G401 (cell line): ENCODE measurements at places on chromosomes 1 and 21. TPM values are rescaled to one million over a fixed set of nuclear protein-coding genes. Genes with fewer than 3 reads are reported as not detected.

Gene FAM72C
- 3.5 and 4.1 TPM in 2 replicates for total RNA-seq

Gene GBP6
- total RNA-seq: not detected in 2 replicates

Gene HSD3B2
- total RNA-seq: not detected in 2 replicates

Gene TGFB2
- 0.27 TPM in 1 of 2 replicates, not detected in the other for total RNA-seq

Gene NPPB
- total RNA-seq: not detected in 2 replicates

Gene KCNJ15
- total RNA-seq: not detected in 2 replicates

Gene LAMTOR5
- 68.1 and 100 TPM in 2 replicates for total RNA-seq

Gene CELA2B
- not detected in 2 replicates for total RNA-seq

- no peak for DNase-seq
Observed at GRCh38 chr1:229234870-229235472, 35.9 kb upstream of the RAB4A start.

DNA sequence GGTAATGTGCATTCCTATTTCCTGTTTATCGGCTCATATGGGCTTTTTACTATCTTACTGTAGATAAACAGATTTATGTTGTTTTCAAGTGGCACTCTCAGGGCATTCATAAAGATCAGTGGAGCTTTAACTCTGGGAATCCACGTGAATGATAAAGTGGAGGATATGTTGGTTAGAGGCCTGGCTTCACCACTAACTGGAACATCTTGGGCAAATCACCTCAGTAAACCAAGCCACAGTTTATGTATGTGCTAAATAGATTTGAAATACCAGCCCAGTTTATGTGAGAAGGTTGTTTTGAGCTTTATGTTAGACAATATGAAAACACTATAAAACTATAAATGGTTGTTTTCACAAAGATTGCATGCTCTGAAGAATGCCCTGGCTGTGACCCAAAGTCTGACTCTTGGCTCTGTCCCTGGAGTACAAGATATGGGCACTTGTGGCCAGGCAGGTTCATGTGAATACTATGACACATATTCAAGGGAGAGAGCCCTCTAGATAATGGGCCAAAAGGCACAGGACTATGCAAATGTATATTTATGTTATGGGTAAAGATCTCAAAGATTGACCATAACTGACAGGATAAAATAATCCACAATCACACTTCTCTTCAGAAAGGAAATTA is 36.7 kb downstream of the FAM163A start:
- no peak for DNase-seq

DNA sequence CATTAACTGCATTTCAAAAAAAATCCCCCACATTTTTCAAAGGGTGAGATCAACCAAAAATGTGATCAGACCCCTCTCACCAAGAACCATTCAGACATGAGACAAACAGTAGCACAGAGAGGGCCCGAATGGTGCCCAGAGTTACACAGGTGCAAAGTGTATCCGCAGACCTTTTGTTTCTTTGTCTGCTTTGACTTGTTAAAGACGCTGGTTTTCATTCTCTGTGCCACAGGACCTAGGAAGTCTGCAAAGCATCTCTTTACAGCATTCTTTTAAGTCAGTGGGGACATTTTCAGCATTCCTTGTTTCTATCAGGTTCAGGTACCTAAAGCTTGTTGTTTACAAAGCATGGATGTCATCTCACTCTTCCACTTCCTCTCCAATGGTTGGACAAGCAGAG is 87.2 kb upstream of the MAP1LC3C start:
- DNase-seq: no peak

DNA sequence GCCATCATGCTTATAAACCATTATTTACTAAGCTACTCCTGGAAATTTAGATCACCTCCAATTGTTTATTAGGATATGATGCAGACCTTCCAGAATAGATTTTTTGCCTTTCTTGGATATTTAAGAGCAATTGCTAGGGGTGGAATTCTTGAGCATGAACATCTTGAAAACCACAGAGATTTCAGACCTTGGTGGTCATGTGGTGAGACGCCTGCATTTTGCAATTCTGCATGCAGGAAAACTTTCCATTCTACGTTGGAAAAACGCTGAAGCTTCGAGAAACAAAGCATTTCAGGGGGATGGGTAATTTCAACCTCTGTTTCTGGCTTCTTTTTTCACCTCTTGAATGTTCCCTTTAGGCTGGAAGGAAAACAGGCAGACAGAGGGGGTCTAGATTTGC is 596.3 kb downstream of the KIF26B start:
- no peak for DNase-seq

DNA sequence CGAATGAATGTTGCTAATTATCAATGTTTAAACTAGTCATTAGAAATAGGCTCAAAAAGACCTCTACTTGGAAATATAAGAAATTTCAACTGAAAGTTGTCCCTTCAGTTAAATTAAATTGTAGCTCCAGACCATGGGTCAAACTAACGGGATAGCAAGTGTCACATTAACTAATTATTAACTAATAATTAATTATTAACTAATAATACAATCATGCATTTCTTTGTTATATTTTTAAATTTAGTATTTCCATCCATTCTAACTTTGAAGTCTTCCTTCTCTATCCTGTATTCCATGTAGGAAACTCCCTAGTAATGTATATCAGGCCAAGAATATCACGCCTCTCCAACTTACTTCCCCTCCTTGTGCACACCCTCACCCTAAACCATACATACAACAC is 43.4 kb upstream of the HOOK1 start:
- DNase-seq: no peak

DNA sequence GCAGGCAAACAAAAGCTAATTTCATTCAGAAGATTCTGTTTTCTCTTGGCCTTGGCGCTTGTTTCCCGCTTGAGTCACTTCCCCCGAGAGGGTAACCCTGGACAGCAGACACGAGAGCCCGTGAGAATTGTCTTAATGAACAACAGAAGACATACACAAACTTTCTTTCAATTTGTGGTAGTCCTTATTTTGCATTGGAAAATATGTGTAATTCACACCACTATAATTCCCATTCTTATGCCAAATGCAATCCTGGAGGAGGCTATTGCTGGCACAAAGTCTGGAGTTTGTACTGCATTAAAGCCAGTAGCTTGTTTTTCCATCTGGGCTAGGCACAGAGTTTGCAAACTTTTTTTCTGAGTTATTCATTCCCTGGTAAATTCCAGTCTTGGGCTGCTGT is 109.8 kb upstream of the IVNS1ABP start:
- DNase-seq: no peak

- no peak for DNase-seq
Observed at GRCh38 chr1:9805006-9805508, 18.7 kb downstream of the CLSTN1 start.

GRCh38 chr1:234309243-234309597 is 64.0 kb upstream of the COA6 start:
- peak; percentile 44 for DNase-seq

DNA sequence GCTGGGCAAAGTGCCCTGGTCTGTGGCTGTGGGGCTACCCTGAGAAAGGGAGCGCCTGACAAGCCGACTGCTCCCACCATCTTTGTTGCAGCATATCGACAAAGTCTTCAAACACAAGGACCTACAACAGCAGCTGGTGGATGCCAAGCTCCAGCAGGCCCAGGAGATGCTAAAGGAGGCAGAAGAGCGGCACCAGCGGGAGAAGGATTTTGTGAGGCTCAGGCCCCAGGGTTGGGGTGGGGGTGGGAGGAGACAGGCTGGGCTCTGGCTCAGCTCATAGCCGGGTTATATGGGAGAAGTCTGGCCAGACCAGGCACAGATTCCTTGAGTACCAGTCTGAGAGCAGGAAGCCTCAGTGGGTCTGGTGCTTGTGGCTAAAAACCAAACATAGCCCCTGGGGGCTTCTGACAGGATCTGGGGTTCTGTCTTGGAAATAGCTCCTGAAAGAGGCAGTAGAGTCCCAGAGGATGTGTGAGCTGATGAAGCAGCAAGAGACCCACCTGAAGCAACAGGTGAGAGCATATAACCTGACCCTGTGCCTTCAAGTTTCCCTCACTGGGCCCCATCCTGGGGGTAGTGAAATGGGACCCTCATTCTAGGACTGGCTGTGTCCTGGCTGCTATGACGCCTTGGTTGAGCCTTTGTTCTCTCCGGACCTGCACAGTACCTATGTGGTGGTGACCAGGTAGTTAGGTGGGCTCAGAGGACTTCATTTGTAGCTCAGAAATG is 8.0 kb upstream of the CCDC28B start:
- DNase-seq: no peak

- no peak for DNase-seq
Observed at GRCh38 chr1:91827459-91828321, 58.3 kb downstream of the TGFBR3 start.
